T-helper 17 cell (primary cell): ENCODE measurements at places on chromosomes 5 and 9.

DNA sequence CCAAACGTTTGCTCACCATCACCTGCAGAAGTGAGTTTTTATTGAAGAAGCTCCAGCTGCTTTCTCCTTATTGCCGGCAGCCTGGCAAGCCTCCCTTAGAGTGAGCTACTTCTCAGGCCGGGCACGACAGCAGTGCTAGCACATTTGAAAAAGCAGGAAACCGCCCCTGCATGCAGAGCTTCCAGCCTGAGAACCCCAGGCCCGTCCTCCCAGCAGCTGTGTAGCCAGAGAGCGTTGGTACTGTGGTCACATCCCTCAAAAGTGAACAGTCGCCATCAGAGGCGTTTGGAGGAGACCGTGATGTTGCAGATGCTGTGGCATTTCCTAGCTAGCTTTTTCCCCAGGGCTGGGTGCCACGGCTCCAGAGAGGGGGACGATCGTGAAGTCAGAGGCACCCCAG lies 23.5 kb downstream of the SLC25A25 start:
- peak overlapping the region; percentile 79 for H3K4me3 ChIP-seq
- peaks cover 52% of the 10 kb centered on the region for H3K4me1 ChIP-seq
- peak overlapping the region; percentile 94 for H3K27ac ChIP-seq
- H3K27me3 ChIP-seq: no peaks in the 10 kb centered on the region

GRCh38 chr5:83672646-83673045 lies 48.0 kb downstream of the HAPLN1 start:
- H3K4me3 ChIP-seq: no peak overlapping the region
- H3K27me3 ChIP-seq: peaks cover 15% of the 10 kb centered on the region
- peaks cover 2% of the 10 kb centered on the region for H3K4me1 ChIP-seq
- no peak for DNase-seq
- no peak overlapping the region for H3K27ac ChIP-seq

GRCh38 chr5:167998148-167998767 lies 293.2 kb upstream of the WWC1 start:
- no peaks in the 10 kb centered on the region for H3K36me3 ChIP-seq
- H3K27me3 ChIP-seq: no peaks in the 10 kb centered on the region
- no peak overlapping the region for H3K27ac ChIP-seq
- DNase-seq: no peak
- no peak overlapping the region for H3K4me3 ChIP-seq

- H3K27ac ChIP-seq: peak overlapping the region; percentile 61
- H3K4me3 ChIP-seq: peak overlapping the region; percentile 76
- DNase-seq: no peak
- peaks cover 17% of the 10 kb centered on the region for H3K4me1 ChIP-seq
These were observed 10.1 kb upstream of the SPATA24 start for GRCh38 chr5:139413963-139414362.

DNA sequence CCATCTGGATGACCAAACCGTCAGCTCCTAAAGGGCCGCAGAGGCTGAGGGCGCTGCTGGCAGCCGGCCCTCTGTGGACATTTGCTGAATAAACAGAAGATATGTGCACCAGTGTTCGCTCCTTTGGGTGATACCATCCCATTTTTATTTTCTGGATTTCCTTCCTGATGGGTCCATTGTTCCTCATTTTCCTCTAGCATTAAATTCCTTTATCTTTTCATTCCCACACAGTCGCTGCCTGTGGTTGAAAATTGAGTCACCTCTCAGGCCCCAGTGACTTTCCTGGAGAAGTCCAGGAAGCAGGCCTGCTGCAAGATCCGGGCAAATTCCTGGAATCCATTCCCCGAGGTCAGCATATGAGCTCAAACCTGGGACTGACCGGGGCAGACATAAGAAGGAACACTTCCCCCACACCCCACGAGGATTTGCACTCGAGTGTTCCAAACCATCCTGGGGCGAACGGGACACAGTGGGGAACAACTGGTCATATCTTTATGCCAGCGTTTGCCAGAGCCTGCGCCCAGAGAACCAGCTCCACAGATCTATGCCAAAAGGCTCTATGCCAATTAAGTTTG lies 86.7 kb upstream of the PCA3 start:
- H3K4me1 ChIP-seq: peaks cover 3% of the 10 kb centered on the region
- no peak for DNase-seq
- H3K27ac ChIP-seq: no peak overlapping the region
- H3K4me3 ChIP-seq: no peak overlapping the region

GRCh38 chr5:14560091-14560595 lies 21.4 kb upstream of the OTULINL start:
- no peaks in the 10 kb centered on the region for H3K27me3 ChIP-seq
- H3K4me3 ChIP-seq: peak overlapping the region; percentile 75
- no peaks in the 10 kb centered on the region for H3K36me3 ChIP-seq
- DNase-seq: no peak
- H3K4me1 ChIP-seq: peaks cover 9% of the 10 kb centered on the region

DNA sequence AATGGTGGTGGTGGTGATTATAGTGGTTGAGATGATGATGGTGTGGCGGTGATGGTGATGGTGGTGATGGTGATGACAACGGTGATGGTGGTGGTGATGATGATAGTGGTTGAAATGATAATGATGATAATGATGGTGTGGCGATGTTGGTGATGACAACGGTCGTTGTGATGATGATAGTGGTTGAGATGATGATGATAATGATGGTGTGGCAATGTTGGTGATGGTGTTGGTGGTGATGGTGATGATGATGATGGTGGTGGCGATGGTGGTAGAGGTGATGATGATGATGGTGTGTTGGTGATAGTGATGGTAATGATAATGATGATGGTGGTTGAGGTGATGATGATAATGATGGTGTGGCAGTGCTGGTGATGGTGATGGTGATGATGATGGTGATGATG lies 48.0 kb downstream of the PHF2 start:
- H3K36me3 ChIP-seq: no peaks in the 10 kb centered on the region
- H3K4me3 ChIP-seq: no peak overlapping the region
- no peak for DNase-seq
- H3K4me1 ChIP-seq: no peaks in the 10 kb centered on the region
- no peak overlapping the region for H3K27ac ChIP-seq

DNA sequence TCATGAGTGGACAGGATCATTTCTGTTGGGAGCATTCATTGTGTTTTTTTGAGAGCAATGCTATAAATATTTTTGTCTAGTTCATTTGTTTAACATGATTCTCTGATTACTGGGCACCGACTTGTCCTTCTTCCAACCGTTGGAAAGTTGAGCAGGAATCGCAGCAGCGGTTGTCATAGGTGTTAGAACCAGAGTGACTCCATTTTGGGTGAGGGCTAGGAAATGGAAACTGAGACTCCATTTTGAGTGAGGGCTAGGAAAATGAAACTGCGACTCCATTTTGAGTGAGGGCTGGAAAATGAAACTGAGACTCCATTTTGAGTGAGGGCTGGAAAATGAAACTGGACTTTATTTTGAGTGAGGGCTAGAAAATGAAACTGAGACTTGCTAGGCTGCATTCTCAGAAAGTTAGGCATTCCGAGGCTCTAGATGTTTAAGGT lies 100.6 kb downstream of the ICE1 start:
- DNase-seq: no peak
- H3K27me3 ChIP-seq: no peaks in the 10 kb centered on the region
- peak overlapping the region; percentile 4 for H3K27ac ChIP-seq
- H3K4me3 ChIP-seq: no peak overlapping the region

DNA sequence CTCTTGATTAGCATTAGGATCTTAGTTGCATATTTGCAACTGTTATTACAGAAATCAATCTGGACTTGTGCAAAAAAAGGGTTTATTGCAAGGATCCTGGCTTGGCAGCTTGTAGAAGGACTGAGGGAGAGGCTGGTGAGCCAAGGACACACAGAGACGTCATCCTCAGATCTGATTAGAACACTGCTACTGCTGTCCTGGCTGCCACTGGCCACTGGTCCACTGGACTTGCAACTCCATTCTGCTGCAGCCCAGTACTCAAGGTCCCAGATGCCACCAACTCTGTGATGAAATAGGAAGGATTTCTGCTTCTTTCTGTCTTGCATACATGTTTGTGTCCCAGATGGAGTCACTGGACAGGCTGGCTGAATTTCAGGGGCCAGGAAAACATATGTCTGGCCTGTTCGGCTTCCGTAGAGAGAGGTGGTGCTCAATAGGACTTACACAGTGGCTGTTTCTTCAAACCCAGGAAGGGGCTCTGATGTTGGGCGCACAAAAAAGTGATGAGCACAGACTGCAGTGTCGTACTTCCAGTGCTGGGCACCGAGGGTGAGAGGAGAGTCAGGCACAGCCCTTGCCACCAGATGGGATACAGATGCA lies 68.9 kb upstream of the SH3PXD2B start:
- H3K27me3 ChIP-seq: peaks cover 20% of the 10 kb centered on the region
- H3K27ac ChIP-seq: no peak overlapping the region
- H3K36me3 ChIP-seq: no peaks in the 10 kb centered on the region
- H3K4me3 ChIP-seq: no peak overlapping the region
- DNase-seq: no peak
- H3K4me1 ChIP-seq: no peaks in the 10 kb centered on the region

DNA sequence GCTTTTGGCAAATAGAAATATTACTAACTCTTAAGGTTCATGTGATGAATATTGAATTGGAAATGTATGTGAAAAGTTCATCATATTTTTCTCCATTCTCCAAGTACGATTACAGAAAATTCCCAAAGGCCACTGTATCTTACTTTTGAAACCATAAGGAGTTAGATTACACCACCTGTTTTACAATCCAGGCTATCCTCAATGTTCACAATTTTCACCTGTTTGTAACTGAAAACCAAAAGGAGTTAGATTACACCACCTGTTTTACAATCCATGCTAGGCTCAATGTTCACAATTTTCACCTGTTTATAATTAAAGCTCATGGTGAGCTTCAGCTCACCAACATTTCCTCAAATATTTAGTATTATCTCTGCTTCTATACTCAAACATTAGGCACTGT lies 188.0 kb downstream of the HCN1 start:
- no peak overlapping the region for H3K4me3 ChIP-seq
- H3K36me3 ChIP-seq: no peaks in the 10 kb centered on the region
- H3K27me3 ChIP-seq: no peaks in the 10 kb centered on the region
- H3K27ac ChIP-seq: no peak overlapping the region

DNA sequence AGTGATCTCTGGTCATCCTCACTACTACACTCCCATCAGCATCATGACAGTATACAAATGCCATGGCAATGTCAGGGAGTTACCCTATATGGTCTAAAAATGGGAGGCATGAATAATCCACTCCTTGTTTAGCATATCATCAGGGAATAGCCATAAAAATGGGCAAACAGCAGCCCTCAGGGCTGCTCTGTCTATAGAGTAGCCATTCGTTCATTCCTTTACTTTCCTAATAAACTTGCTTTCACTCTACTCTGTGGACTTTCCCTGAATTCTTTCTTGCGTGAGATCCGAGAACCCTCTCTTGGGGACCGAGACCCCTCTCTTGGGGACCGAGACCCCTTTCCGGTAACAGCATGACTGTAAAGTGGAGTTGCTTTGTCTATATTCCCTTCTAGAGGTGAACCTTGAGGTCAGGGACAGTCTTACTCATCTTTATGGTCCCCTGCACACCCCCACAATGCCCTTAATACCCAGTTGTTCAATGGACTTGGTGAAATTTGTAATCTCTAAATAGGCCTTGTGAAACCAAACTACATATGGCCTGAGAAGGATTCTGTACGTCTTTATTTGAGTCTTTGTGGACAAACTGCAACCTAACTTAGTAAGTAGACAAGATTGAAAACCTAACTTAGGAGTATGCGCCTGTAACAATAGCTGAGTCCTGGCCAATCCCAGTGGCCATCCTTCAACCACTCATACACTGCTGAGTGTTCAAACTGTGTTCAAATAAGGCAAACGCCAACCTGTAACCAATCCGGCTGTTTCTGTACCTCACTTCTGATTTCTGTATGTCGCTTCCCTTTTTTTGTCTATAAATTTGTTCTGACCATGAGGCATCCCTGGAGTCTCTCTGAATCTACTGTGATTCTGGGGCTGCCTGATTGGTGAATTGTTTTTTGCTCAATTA lies 32.3 kb upstream of the UBTD2 start:
- no peak for DNase-seq
- peaks cover 11% of the 10 kb centered on the region for H3K27me3 ChIP-seq
- peaks cover 2% of the 10 kb centered on the region for H3K36me3 ChIP-seq
- peaks cover 2% of the 10 kb centered on the region for H3K4me1 ChIP-seq
- H3K4me3 ChIP-seq: no peak overlapping the region

DNA sequence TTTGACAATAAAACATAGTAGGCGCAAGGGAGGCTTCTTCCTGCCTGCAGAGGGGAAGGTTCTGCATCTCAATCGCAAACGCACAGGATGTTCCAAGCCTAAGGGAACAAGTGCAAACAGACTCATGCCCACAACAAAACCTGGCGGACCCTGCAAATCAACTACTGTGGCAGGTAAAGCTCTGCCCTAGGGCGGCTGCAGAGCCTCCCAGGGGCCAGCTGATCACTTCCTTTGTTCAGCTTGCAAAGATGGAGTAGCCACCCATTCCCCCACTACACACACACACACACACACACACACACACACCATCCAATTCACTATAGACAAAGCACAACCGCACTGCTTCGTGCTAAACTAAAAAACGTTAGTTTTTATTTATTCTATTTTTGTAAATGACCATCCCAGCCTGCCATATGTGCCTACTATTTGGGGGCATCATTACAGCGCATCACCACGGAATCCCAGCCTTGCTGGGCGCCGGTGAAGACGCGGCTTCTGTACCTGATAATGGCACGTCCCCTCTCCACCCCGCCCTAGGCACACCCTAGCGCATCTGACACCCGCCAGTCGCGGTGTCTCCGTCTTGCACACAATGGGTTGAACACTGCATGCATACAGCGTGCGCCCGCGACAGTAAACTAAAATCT lies 57.6 kb downstream of the DPYSL3 start:
- no peak overlapping the region for H3K27ac ChIP-seq
- H3K27me3 ChIP-seq: peaks cover 77% of the 10 kb centered on the region
- no peaks in the 10 kb centered on the region for H3K36me3 ChIP-seq
- no peak for DNase-seq
- peaks cover 9% of the 10 kb centered on the region for H3K4me1 ChIP-seq

DNA sequence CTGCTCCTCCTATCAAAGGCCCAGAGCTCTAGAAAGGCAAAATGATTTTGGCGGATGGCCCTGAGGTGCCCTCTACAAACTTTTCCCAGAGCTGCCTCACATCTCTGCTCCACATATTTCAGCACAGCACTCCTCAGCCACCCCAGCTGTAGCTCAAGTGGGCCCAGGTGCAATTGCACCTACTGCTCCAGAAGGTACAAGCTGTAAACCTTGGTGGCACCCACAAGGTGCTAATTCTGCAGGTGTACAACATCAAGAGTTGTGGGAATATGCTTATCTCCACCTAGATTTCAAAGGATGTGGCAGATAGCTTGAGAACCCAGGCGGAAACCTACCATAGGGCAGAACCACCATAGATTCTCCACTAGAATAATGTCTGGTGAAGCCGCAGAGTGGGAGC lies 432.2 kb downstream of the TMEM232 start:
- peaks cover 6% of the 10 kb centered on the region for H3K27me3 ChIP-seq
- DNase-seq: no peak
- no peak overlapping the region for H3K4me3 ChIP-seq
- no peaks in the 10 kb centered on the region for H3K36me3 ChIP-seq
- no peak overlapping the region for H3K27ac ChIP-seq

- no peaks in the 10 kb centered on the region for H3K4me1 ChIP-seq
- DNase-seq: no peak
- peaks cover 3% of the 10 kb centered on the region for H3K36me3 ChIP-seq
- no peak within 1 kb of the TSS for H3K27ac ChIP-seq
- H3K27me3 ChIP-seq: peaks cover 32% of the 10 kb centered on the region
These were observed at the start of gene PCDHB6 for GRCh38 chr5:141149812-141150211. PCDHB6 (plus strand) TSS chr5:141150057; CDS start chr5:141150258, 201 bp downstream.

GRCh38 chr9:81686614-81687520 lies 2.5 kb downstream of the TLE1 start:
- no peak overlapping the region for H3K4me3 ChIP-seq
- DNase-seq: no peak
- peaks cover 20% of the 10 kb centered on the region for H3K4me1 ChIP-seq
- peaks cover 12% of the 10 kb centered on the region for H3K27me3 ChIP-seq
- H3K27ac ChIP-seq: no peak overlapping the region
